ENCODE measurements at places on chromosomes 16 and 17. TPM values are rescaled to one million over a fixed set of nuclear protein-coding genes. Genes with fewer than 3 reads are reported as not detected.

CCL17 gene
- not detected for total RNA-seq

KRTAP4-5 gene
- total RNA-seq = not detected

DPEP3 gene
- not detected for total RNA-seq

LRRC37A gene
- 0.56 TPM for total RNA-seq

KRT20 gene
- total RNA-seq = not detected

CD300LB gene
- total RNA-seq = not detected

TBC1D28 gene
- total RNA-seq = not detected

TSNAXIP1 gene
- total RNA-seq = 0.72 TPM

ABCC12 gene
- total RNA-seq = under 0.01 TPM

NUTF2 gene
- 42.7 TPM for total RNA-seq

BBS2 gene
- 31.9 TPM for total RNA-seq

ANKRD40CL gene
- total RNA-seq = not detected

KIF19 gene
- total RNA-seq = not detected

WRAP53 gene
- 6.6 TPM for total RNA-seq
